ENCODE measurements at places on chromosomes 3 and 15.

- DNase-seq = no peak
Observed at GRCh38 chr15:39106950-39107349, 473.9 kb upstream of the THBS1 start.

GRCh38 chr15:90933301-90933700, 952 bp upstream of the HDDC3 start:
- no peak for DNase-seq

DNA sequence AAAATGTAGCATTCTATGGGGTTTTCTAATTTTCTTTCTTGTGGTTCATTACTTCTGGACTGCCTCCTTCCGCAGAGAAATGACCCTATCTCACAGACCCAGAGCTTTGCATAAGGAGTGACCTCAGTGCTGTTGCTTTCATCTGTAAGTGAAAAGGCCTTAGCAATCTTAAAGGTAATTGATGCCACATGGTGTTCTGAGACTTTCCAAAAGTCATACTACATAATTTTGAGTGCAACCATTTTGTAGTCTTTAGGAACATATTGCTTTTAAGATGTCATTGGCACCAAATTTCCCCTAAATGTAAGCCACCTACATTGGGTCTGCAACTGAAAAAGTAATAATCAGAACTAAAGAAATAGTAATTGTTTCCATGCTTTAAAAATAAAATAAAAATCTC, 9.2 kb upstream of the HHLA2 start:
- DNase-seq = no peak

- DNase-seq = no peak
Observed at GRCh38 chr3:148366743-148367410, 330.8 kb upstream of the AGTR1 start.

- DNase-seq = no peak
Observed at GRCh38 chr3:65751123-65751700, 287.5 kb downstream of the MAGI1 start.

DNA sequence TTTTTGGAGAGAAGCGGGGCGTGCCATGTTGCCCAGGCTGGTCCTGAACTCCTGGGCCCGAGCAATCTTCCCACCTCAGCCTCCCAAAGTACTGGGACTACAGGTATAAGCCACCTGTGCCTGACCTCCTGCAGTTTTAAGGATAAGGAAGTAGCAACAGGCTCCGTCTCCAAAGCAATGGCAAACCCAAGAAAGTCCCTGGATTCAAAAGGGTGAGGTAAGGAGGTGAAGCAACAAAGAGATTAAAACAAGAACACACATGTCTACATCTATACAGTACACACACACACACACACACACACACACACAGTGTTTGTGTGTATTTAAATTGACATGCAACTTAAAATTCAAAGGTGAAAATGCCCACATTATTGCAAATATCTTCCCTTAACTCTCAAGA, 58.9 kb downstream of the ABCC5 start:
- DNase-seq = no peak

- no peak for DNase-seq
Observed at GRCh38 chr3:57128826-57129667, 36.1 kb downstream of the IL17RD start.

DNA sequence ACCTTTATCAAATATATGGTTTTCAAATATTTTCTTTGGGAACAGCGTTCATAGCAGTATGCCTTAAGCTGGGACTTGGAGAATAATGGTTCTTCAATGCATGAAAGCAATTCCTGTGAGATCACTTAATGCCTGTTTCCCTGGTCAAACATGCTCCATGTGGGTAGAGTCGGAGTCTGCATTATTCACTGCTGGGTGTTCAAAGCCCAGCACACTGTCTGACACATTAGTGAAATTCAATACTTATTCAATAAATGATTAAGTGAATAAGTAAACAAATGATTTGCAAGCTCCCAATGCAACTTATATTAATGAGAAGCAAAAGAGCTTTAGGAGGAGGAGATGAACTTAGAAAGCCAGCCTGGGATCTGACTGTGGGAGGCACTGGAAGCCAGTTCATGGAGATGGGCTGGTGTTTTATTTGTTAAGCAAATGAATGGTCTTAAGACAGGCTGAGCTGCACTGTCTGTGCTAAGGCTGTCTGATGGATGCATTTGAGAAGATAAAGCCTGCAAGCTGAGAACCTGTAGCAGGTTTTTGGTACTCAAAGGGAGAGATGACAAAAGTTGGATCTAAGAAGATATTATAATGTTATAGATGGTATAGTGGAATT, 490.8 kb downstream of the MCTP2 start:
- DNase-seq = no peak

DNA sequence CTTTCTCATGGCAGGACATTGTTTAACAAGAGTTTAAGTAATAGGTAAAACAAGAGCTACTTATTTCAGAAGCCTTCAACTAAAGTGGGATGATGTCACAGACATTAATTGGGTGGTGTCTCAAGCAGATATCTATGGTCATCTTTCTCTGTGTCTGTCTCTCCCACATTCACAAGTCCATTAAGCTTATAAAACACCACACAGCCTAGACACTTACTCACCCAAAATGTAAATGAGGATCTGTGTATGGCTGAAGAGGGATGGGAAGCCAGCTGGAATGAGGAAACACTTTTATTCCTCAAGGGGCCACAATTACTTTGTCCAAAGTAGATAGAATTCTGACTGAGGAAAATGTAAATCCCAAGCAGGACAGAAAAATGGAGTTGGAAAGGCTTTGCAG, 183.8 kb downstream of the THRB start:
- no peak for DNase-seq

- DNase-seq = peak; percentile 24
Observed at GRCh38 chr3:48855681-48856447, 8.2 kb upstream of the PRKAR2A start.

- peak; percentile 93 for DNase-seq
Observed at GRCh38 chr3:14524311-14524711, 15.8 kb downstream of the GRIP2 start.

GRCh38 chr15:63603516-63603915, 6.3 kb downstream of the FBXL22 start:
- no peak for DNase-seq

- DNase-seq = no peak
Observed at GRCh38 chr3:184806567-184807271, 5.2 kb upstream of the VPS8 start.

DNA sequence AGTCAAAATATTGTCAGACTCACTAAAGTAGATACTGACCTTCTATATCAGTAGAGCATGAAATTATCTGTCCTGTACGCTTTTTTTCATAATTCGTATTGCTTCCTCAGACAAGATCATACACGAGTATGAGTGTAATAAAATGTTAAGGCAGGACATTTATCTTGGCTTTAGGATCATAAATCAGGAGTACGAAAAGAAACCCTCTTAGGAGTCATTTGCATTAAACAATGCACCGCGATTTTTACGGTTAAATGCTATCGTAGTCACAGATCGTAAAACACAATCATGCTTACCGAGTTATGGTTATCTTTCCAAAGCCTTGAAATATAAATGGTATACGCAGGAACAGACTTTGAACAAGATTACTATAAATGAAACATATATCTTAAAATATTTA, 510.3 kb upstream of the ROBO1 start:
- DNase-seq = no peak

GRCh38 chr3:27392950-27393679, 23.9 kb upstream of the NEK10 start:
- no peak for DNase-seq

- DNase-seq = no peak
Observed at GRCh38 chr15:54046093-54046492, 67.9 kb downstream of the UNC13C start.

- DNase-seq = no peak
Observed at GRCh38 chr15:48433226-48433886, 102.1 kb downstream of the DUT start.

GRCh38 chr15:87619161-87619960, 637.2 kb downstream of the NTRK3 start:
- DNase-seq = no peak

DNA sequence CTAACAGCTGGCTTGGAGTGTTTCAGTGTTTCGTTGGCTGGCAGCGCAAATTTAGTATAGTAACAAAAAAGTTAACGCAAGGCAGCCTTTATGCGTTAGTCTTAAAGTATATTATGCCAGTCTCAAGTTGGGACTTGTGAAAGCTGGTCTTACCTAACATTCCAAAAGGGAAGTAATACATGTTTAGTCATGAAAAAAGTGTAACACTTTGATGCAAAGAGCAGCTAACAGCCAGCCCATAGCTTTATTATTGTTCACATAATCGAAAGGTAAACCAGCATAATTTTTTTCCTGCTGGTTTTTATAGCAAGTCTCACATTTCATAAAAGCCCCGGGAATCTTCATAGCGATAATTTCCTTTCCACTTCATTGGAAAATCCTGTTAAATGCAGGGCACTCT, 2.4 kb upstream of the GPR87 start:
- DNase-seq = no peak

GRCh38 chr15:91380114-91380513, 280.1 kb downstream of the SV2B start:
- no peak for DNase-seq

- no peak for DNase-seq
Observed at GRCh38 chr15:31522028-31522427, 195.4 kb downstream of the KLF13 start.

- DNase-seq = no peak
Observed at GRCh38 chr3:140151321-140151720, 216.3 kb downstream of the CLSTN2 start.

GRCh38 chr15:86155551-86155950, 75.9 kb downstream of the AGBL1 start:
- no peak for DNase-seq

- no peak for DNase-seq
Observed at GRCh38 chr3:122893754-122894668, 99.1 kb downstream of the SLC49A4 start.

DNA sequence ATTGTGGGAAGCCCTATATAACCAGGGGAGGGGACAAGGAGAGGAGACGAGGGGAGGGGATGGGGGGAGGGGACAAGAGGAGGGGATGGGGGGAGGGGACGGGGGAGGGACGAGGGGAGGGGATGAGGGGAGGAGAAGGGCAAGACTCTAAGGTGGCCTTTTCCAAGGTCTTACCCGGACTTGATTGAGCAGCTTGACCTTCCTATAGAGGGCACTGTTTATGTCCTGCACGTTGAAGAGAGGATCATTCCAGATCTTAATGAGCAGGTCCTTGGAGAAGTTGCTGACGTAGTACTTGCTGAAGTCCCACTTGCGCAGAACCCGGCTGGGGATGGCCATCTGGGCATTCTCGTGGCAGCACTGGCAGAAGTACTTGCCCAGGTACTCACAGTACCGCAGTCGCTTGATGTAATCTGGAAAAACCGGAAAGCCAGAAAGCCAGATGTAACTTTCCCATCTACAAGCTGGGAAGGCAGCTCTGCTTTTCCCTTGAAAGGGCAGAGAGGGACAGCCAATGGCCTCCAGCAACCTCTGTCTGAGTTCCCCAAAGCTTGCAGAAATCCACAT, 55.7 kb downstream of the RUBCN start:
- DNase-seq = no peak

DNA sequence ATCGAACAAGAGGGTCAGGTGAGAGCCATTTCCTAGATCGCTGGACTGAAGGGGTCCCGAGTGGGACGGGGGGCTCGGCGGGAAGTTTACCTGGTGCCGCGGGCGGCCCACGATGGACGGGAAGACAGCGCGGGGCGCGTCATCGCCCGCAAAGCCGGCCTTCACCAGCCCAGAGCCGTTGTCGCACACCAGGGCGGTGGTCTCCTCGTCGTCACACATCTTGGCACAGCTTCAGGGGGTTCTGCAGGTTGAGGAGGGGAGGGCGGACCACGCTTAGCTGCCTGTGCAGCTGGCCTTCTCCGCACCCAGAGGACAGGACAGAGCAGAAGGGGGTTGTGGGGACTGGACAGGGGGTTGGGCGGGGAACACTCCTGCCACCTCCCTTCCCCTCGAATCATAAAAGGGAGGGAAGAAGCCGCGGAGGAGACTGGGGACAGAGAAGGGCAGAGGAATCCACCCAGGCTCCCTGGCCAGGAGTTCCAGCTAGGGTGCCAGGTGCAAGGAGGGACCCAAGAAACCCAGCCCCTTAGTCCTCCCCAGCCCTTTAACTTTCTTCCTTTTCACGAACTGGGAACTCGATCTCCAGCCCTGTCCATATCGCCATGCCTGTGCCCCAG, 651 bp downstream of the ACTC1 start:
- peak; percentile 90 for DNase-seq

DNA sequence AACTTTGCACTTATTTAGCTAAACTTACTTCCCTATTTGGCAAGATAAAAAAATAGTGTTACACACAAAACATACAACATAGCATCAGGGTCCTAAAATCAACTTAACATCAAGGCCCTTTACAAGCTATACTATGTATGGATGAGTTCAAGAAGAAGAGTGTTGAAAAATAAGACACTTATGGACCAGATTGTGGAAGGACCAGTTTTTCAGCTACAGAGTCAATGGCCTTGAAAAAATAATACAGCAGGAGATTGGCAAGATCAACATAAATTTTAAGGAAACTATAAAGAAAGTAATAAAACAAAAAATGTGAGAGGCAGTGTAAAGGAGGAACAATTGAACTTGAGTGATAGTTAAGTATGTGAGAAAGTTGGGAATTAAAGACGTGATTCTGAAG, 66.3 kb upstream of the BBX start:
- DNase-seq = no peak

GRCh38 chr3:161422171-161422700, 50.9 kb upstream of the SPTSSB start:
- no peak for DNase-seq

DNA sequence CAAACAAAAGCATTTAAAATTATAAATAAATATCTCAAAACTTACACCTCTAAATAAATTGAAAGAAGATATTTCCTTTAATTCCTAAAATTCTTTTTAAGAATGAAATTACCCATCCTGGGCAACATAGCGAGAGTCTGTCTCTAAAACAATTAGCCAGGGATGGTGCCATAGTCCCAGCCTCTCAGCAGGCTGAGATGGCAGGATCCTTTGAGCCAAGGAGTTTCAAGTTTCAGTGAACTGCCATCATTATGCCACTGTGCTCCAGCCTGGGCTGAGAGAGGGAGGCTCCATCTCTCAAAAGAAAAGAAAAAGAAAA, 25.4 kb downstream of the AADAC start:
- DNase-seq = no peak

GRCh38 chr3:81651139-81651538, 110.3 kb downstream of the GBE1 start:
- DNase-seq = no peak

DNA sequence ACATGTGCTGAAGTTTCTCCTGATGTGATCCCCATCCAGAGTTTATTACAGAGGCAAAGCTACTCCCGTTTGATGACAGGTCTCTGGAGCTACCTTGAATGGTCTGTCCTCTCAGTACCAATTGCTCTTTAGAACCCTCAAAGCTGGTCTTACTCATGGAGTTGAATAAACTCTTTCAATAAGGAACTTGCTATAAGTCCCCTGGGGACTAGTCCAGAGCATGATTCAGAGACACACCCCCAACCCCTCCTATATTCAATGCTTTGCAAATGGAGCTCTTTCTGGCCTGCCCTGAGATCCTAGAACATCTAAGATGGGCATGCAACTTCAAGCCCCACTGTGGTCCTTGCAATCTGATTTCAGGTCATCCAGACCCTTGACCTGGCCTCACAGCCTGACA, 23.9 kb upstream of the TPM1 start:
- no peak for DNase-seq

- DNase-seq = no peak
Observed at GRCh38 chr3:25448750-25449692, 21.0 kb downstream of the RARB start.

Measured in chondrocyte (in vitro differentiated cells).